ENCODE measurements at places on chromosomes 7 and 10.

- no peak for DNase-seq
These were observed 171.7 kb upstream of the SEMA3E start for GRCh38 chr7:83820641-83821040.

GRCh38 chr7:84393786-84394185 lies 199.2 kb upstream of the SEMA3A start:
- DNase-seq = no peak

DNA sequence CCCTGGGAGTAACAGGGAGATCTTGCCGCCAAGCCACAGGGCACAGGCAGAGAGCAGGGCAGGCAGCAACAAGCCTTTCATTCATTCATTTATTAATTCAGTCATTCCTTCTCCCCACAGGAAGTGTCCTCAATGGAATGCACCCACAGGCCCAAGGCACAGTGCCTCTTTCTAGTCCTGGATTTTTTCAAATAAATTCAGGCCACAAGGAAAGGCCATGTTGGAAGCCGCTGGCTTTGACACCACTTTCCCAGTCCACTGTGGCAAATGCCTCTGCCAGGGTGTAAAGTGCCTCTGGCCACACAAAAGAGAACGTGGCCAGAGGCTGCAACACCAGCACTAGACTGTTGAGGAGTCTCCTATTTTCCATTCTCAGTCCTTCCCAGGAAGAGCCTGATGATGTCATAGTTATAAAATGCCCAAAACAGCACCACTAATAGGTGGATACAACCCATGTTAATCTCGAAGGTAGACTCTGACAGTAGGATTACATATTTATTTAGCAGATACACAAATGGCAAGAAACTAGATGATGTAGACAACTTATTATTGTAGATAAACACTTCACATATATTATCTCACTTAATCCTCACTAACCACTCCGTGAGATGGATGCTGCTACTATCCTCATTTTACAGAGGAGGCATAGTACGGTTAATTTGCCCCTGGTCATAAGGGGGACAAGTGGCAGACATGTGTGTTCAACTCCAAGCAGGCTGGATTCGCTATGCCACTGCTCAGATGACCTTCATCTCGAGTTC lies 5.5 kb downstream of the JAZF1 start:
- DNase-seq = no peak

DNA sequence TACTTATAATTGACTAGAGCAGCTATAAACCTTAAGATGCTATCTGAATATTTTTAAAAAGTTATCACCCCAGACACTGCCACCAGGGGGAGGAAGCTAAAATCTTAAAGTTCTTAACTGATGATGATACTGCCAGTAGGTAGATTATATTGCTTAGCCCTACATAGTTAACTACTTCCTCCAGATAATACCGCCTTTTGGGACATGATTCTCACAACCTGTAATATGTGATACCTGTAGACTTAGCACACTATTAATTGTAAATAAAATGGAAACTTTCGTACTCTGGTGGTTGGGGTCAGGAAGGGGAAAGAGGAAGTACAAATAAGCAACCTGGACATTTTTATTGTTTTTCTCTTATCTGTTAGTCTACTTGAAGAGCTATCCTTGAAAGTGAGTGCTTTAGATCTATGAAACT lies 268.9 kb downstream of the ADK start:
- no peak for DNase-seq

GRCh38 chr7:73881352-73882046 lies 20.5 kb downstream of the TMEM270 start:
- no peak for DNase-seq

- DNase-seq = peak; percentile 26
These were observed 39.7 kb downstream of the AGAP3 start for GRCh38 chr7:151125846-151126481.

- peak; percentile 35 for DNase-seq
These were observed 683 bp upstream of the ENTPD7 start for GRCh38 chr10:99658622-99659030.

DNA sequence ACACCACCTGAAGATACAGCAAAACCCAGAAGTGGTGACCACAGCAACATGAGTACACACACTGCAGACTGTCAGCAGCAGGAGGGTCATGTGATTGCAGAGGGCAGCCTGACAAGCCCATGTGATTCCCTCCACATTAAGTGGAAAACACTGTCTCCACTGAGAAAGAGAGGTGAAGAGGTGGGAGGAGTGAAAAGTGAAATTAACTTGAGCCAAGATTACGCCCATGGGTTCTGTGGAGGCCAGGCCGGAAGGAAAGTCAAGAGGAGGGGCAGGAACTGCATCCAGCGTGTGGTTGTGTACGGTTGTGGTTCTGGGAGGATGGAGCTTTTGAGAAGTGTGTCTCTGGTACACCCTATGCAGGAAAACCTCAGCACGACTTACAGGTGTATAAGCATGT lies 138.5 kb downstream of the PLXNA4 start:
- no peak for DNase-seq

DNA sequence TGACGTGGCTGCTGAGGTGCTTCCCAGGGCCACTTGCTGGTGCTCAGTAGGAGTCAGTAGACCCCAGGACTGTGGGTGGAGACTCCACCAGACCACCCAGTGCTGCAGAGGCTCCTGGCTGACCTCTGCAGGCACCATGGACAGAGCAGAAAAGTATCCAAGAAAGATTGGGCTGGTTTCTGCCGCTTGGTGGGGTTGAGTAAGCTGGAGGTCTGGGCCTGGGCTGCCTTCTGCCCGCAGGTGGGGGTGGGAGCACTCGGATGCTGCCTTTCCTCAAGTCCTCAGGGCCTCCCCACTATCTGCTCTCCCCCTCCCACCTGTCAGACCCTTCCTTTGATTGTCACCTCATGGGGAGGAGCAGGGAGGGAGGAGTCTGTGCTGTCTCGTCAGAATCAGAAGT lies 91.6 kb downstream of the WDR37 start:
- no peak for DNase-seq

DNA sequence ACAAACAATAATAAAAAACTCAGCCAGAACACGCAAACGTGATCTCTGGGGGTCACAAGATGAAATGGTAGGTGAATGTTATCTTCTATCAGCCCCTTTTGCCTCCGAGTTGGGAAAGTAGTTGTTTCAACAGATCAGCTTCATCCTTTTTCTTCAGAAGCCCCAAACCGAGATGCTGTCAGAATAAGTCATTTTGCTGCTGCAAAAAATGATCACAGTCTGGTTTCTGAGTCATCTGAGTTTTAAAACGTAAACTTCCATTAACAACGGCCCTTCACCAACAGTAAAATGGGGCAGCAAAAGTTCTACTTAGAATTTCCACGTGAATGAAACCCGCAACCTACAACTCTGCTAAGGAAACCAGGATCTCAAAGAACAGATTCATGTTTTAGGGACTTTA lies 44.9 kb downstream of the JCAD start:
- DNase-seq = no peak

- no peak for DNase-seq
These were observed 56.3 kb downstream of the MTERF1 start for GRCh38 chr7:91824201-91824600.

DNA sequence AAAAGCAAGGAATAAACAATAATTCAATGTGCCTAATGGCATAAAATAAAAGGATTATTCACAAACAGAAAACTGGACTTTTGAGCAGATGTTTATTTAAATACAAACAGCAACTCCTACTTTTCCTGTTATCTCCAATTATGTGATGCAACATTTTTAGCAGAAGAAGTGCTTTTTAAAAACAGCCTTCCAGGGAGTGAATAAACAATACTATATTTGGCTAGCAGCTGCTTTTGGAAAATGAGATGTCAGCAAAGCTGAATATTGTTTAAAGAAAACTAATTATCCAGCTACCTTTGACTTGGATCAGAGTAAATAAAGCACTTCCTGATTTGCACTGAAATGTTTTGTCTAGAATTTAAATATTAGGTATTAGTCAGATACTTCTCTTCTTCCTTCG lies 23.2 kb downstream of the CDK1 start:
- DNase-seq = no peak

- peak; percentile 94 for DNase-seq
These were observed 47.9 kb upstream of the NPFFR1 start for GRCh38 chr10:70331486-70332268.

GRCh38 chr7:144494355-144494754 lies 90.9 kb upstream of the NOBOX start:
- no peak for DNase-seq

DNA sequence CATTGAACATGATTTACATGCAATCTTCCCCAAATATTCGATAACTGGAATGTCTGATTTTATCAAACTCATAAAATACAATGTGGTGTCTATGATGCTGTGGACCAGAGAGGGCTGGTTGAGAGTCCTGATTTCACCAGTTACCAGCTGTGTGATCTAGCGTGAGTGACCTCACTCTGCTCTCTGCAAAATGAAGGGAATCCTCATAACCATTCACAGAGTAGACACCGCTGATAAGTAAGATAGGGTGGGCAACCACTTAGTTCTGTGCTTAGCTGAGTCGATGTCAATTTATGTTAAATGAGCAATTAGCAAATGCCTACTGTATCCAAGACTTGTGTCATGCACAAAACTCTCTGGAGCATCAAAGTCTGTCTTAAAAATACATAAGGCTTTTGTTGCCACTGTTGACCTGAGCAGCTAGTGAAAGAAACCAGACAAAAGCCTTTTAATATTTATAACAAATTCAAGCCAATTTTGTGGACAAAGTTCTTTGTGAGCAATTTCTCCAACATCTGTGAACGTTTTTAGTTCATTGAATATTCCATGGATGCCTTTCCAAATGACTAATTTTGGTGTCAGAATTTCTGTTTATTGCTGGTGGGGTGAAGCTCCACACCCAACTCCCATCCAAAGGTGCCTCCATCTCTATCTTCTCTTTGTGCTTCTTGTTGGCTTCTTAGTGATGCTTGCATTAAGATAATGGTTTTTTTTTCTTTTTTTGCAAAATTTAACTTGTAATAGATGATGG lies 314.2 kb downstream of the ADRA2A start:
- DNase-seq = no peak

DNA sequence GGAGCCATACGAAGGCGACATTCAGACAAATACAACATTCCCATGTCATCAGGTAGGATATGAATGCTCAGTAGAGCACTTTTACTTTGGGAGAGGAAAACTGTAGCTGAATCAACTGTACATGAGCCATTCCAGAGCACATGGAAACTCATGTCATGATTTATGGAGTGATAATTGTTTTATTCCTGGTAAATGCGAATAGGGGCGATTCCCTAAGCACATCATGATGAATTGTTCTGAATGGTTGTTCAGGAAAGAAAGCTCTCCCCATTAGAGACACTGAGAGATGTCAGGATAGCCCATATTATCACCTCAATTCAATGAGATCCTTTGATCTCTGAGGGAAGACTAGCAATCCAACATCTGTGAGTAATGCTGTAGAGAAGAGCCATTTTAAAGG lies 243.6 kb downstream of the FOXP2 start:
- no peak for DNase-seq

DNA sequence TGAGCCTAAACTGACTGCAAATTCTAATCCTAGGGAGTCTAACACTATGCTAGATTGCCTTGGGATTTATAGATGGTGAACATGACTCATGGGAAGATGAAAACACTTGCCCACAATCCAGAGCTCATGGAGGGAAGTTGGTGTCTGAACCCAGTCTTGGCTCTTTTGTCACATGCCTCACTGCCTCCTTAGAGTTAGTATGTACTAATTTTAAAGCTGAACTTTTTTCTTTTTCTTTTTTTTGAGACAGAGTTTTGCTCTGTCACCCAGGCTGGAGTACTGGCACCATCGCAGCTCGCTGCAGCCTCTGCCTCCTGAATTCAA lies 14.4 kb downstream of the MRPL32 start:
- no peak for DNase-seq

DNA sequence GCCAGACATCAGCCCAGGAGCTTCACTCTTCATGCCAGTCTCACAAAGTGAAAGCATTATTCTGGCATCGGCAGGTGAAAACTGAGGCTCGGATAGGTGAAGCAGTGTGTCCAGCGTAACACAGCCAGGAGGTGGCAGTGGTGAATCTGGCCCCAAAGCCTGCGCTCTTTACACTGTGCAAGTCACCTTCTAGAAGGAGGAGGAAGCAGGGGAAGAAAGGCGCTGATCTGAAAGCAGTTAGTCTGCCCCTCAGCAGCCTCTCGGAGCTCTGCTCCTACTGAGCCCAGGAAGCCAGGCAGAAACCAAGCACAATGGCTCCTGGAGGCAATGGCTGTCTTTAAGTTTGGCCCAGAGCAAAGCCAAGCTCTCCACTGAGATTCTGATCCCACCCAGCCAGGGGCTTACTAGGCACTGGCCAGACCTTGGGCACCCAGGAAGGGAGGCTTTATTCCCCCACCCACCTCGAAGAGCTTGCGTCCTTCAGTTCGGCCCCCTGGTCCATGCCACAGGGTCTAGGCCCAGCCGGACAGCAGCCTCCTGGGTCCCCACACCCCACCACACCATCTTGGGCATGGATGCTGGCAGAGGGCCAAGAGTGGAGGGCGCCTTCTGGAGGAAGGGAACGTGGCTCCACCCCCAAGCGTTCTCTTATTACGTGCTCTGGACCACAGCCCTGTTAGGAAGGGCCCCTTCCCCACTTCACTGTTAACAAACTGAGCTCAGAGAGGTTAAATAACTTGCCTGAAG lies 104.5 kb downstream of the GRID1 start:
- no peak for DNase-seq

DNA sequence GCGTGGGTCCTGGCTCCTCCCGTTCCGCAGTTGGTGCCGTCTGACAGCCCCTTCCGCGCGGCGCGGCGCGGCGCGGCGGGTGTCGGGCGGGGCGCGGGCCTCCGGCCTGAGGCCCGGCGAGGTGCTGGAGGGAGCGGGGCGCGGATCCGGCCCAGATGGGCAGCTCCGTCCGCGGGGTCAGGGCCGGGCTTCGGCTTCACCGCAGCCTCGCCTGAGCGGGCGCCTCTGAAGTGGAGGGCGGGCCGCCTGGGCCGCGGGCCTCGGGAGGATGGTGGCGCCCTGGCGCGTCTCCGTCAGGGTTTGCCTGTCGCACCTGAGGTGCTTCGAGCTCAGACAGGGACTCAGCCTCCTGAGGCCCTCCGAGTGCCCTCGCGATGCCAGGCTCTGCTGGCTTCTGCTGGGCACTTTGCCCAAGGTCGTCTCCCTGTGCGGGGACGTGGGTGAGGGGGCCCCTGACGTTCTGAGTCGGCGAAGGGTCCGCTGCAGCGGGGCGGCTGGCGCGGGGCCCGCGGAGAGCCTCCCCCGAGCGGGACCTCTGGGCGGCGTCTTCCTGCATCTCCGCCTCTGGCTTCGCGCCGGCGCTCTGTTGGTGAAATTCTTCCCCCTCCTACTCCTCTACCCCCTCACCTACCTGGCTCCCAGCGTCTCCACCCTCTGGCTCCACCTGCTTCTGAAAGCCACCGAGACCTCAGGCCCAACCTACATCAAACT lies 473 bp downstream of the ADCK2 start:
- DNase-seq = peak; percentile 22

- no peak for DNase-seq
These were observed 272.0 kb downstream of the POU6F2 start for GRCh38 chr7:39249635-39250152.

- DNase-seq = peak; percentile 7
These were observed 11.2 kb downstream of the KPNA7 start for GRCh38 chr7:99196536-99197258.

All from fibroblast of skin of back (primary cell).